IMR-90 (cell line): ENCODE measurements at places on chromosomes 4 and X. TPM values are rescaled to one million over a fixed set of nuclear protein-coding genes. Genes with fewer than 3 reads are reported as not detected.

DNA sequence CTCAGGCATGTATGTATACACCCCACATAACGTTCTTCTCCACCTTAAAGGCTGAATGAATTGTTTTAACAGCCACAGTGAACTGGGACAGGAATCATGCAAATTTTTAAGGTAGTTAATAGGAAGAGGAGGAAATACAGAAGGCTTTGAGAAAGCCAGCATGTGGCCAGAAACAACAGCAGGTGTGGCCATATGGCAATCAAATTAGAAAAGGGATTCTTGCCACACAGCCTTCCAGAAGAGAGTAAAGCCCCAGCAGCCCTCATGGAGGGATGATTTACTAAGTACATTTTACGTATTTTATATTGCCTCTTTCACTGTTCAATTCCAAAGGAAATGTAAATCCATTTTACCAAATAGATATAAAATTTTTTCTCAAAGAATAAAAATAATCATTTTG, 792.2 kb downstream of the ADGRL3 start:
- DNase-seq = no peak

GASK1B gene
- 4.5 and 5.4 TPM in 2 replicates for polyA plus RNA-seq

CT45A2 gene
- polyA plus RNA-seq = not detected in 2 replicates

- DNase-seq = peak; percentile 42
Observed at GRCh38 chr4:15376594-15376993, 51.2 kb upstream of the C1QTNF7 start.

DNA sequence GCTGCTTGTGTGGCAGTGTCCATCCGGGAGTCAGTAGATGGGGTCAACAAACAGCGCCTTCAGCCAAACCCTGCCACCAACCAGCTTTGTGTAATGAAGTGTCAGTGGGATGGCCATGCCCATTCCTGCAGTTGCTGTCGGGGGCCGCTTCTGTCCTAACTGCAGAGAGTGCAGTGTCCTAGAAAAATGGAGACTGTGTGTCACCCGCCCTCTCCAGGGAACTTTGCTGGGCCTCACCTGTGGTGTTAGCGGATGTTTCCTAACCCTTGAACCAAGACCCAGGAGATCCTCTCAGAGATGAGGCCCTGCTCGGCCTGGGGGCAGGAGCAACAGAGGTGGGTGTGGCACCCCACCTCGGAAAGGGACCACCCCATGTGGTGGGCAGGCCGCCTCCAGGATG, 35.3 kb upstream of the HGFAC start:
- DNase-seq = no peak

ATP1B4 gene
- polyA plus RNA-seq = not detected in 2 replicates

DNA sequence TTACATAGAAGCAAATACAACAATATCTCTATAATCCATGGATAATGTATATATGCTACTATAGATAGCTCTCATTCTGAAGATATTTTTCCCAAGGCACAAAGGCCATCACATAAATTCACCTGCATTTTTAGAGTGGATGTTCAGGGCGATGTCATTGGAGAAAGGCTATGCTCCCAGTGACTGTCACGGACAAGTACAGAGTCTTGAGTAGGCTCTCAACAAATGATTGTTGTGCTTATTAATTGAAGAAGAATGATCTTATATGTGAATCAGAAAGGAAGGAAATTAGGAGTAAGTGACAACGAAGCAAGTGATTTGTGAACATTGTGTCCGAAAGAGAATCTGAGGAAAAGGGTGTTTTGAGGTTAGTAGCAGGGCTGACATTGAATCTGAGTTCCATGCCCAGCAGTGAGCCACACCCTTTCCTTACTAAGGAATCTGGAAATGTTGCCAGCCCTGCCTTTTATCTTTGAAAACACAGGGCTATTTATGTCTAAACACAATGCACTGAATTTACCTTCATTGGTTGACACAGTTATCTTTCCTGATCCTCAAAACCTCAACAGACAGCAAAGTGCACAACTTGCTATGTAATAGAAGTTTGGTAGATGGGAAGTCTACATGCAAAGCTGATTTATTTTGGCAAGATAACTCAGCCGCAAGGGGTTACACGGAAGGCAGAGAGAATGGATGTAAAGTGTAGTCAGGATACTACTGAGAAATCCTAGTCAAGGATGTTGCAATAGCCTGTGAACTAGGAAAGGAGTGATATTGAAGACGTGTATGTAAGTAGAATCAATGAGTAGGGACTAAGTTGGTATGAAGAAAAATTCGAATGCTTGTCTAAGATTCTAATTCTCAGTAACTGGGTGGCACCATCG, 50.4 kb downstream of the SORBS2 start:
- DNase-seq = no peak

CFI gene
- polyA plus RNA-seq = 0.10 and 0.12 TPM in 2 replicates

GRCh38 chrX:41025926-41026701, 59.1 kb upstream of the USP9X start:
- peak; percentile 16 for DNase-seq

- peak; percentile 64 for DNase-seq
Observed at GRCh38 chrX:46796574-46797191, 37.8 kb upstream of the SLC9A7 start.

GRCh38 chrX:53594354-53594753, 92.2 kb downstream of the HUWE1 start:
- DNase-seq = peak; percentile 70

DNA sequence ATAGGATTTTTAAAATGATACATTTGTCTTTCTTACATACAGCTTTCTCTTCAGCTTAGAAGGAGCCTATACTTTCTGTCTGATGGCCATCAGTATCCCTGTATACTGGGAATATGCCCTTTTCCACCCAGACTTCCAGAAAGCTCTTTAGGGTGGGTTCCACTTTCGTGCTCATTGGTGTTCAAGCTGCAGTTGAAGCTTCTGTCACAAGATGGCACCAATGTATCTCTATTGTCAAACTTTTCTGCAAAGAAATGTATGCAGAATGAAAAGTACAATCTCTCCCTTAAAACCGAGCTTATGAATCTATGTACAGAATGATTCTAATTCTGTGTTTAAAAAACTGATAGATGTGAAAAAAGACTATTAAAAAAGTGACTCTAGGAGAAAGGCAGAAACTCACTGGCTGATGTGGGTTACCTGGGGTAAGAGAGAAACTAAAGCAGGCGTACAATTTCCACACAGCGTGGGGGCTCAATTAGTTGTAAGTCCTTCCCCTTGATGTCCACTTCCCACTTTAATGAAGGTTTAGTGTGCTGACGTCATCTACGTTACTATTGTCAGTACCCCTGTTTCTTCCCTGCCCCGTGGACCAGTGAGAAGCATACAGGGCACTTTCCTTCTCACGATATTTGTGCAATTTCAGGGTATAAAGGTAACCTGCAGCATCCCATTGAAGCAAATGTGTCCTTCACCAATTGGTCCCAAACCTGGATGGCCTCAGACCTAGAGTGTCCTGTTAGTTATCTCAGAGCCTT, 57.3 kb upstream of the TCEAL2 start:
- DNase-seq = peak; percentile 16

ARSD gene
- 5.1 and 5.2 TPM in 2 replicates for polyA plus RNA-seq

DNA sequence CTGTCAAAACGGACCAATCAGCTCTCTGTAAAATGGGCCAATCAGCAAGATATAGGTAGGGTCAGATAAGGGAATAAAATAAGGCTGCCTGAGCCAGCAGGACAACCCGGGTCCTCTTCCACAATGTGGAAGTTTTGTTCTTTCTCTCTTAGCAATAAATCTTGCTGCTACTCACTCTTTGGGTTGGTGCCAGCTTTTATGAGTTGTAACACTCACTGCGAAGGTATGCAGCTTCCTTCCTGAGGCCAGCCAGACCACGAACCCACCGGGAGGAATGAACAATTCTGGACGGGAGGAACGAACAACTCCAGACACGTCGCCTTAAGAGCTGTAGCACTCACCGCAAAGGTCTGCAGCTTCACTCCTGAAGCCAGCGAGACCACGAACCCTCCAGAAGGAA, 287.8 kb downstream of the RAPGEF2 start:
- peak; percentile 98 for DNase-seq

GRCh38 chr4:147582386-147583060, 34.7 kb upstream of the TMEM184C start:
- peak; percentile 87 for DNase-seq

CABS1 gene
- not detected in 2 replicates for polyA plus RNA-seq

GRCh38 chr4:143359644-143360193, 23.0 kb downstream of the GAB1 start:
- DNase-seq = no peak

GRCh38 chr4:115923152-115923551, 809.7 kb upstream of the NDST4 start:
- no peak for DNase-seq

DNA sequence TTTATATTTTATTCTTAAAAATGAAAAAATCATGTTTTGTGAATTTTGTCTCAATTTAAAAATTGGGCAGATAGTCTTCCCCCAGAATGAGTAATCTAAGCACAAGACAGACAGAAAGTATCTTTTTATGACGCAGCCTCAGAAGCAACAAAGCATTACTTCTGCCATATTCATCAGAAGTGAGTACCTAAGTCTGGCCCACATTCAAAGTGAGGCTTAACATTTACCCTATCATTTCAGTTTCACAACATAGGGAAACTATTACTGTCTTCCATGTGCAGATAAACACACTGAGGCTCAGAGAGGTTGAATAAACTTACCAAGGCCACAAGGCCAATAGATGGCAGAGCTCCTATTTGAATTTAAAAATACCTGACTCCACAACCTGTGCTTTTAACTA, 4.4 kb upstream of the PRDX4 start:
- DNase-seq = peak; percentile 86

USP26 gene
- polyA plus RNA-seq = not detected in 2 replicates

GRCh38 chr4:189600718-189601435, 339.8 kb upstream of the FRG1 start:
- no peak for DNase-seq

DNA sequence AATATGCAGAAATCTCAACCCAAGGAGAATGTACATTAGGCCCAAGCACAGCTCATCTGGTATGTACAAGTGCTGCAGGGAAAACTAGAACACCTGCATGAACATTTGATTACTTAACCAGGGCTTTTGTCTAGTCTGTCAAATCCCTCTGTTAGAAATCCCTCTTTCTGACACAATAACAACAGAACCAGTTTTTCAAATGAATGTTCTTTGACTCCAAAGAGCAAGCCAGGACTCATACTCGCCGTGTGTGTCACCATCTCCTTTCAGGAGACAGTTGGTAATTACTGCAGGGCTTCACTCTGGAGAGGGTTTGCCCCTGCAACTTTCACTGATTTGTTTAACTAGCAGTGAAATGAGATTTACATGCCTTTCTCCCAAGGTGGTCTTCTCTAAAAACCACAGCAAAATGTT, 143.0 kb upstream of the FAM241A start:
- DNase-seq = no peak

ALAS2 gene
- polyA plus RNA-seq = not detected in 2 replicates

GRCh38 chr4:137307806-137308205, 224.5 kb downstream of the PCDH18 start:
- peak; percentile 82 for DNase-seq

DNA sequence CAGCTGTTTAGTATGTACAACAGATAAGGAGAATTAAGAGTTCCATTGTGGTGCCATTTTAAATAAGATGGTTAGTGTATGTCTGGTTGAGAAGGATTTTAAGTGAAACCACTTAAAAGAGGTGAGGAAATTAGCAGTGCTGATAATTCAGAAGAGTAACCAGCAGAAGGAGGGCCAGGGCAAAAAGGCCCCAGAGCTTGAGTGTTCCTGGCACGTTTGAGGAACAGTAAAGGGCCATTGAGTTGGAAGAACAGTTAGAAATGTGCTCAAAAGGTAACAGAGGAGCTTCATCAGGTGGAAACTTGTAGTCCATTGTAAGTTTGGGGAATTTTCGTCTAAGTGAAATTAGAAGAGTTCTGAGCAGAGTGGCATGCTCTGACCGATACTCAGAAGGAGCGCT, 606.2 kb upstream of the ZFP42 start:
- DNase-seq = no peak

WFS1 gene
- 42.4 and 47.7 TPM in 2 replicates for polyA plus RNA-seq

ESX1 gene
- polyA plus RNA-seq = not detected in 2 replicates

EGF gene
- polyA plus RNA-seq = 1.7 TPM in 2 replicates

DNA sequence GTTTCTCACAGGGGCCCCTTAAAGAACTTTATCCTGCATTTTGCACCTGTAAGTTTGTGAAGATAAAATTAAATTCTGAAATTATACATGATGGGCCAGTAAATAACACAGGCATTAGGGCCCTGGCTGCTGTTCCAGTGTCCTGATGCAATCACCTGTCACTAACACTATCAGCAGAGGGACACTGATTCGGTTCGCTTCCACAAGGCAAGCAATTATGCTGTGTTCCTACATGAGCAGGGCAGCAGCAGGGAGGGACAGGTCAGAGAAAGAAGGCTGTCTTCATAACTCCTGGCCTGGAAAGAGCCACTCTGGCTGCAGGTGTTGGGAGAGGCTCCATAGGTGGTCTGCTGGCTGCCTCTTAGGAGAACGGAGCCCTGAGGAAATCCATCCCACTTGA, 487.3 kb downstream of the MID1IP1 start:
- no peak for DNase-seq

DNA sequence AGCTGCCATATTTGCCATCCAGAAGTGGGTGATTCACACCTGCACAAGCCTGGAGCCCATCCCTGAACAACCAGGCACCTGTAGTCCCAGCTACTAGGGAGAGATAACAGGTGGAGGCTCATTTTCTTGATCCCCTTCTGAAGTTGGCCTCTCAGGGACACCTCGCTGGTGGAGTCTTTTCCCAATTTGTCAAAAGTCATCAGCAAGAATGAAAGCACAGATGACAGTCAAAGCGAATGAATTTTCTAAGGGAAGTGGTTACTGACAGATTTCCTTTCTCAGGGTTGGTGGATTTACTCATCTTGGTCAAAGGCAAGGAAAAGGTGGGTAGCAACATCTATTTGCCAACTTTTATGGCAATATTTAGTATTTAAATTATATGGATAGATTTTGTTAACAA, 36.5 kb downstream of the FGFBP1 start:
- DNase-seq = no peak

CCKAR gene
- polyA plus RNA-seq = not detected in 2 replicates

- DNase-seq = no peak
Observed at GRCh38 chr4:117514391-117515175, 429.2 kb upstream of the TRAM1L1 start.

DNA sequence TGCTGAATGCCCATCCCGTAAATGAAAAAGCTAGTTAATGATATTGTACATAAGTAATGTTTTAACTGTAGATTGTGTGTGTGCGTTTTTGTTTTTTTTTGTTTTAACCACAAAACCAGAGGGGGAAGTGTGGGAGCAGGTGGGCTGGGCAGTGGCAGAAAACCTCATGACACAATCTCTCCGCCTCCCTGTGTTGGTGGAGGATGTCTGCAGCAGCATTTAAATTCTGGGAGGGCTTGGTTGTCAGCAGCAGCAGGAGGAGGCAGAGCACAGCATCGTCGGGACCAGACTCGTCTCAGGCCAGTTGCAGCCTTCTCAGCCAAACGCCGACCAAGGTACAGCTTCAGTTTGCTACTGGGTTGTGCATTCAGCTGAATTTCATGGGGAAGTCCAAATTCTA, at the start of gene SPP1:
TSS of gene SPP1 (plus strand) at position 249 of the 400 bp plus-strand sequence. CDS start 1,182 bp downstream, outside the sequence.
- DNase-seq = peak; percentile 13

- no peak for DNase-seq
Observed at GRCh38 chr4:182826391-182826790, 90.8 kb downstream of the DCTD start.

DNA sequence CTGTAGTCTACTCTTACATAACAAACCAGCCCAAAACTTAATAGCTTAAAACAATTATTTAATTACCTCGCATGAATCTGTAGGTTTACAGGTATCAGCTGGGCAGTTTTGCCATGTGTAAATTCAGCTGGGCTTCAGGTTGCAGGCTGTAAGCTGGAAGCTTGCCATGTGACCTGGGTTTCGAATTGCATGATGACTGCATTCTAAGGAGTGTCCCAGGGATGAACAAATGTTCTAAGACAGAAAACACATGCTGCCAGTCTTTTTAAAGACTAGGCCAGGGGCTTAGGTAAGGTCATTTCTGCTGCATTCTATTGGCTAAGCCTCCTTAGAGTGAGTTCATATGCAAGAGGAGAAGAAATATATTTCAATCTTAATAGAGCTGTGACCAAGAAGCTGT, 44.8 kb downstream of the GRIA2 start:
- no peak for DNase-seq
